ENCODE measurements at places on chromosomes 2 and 18.

DNA sequence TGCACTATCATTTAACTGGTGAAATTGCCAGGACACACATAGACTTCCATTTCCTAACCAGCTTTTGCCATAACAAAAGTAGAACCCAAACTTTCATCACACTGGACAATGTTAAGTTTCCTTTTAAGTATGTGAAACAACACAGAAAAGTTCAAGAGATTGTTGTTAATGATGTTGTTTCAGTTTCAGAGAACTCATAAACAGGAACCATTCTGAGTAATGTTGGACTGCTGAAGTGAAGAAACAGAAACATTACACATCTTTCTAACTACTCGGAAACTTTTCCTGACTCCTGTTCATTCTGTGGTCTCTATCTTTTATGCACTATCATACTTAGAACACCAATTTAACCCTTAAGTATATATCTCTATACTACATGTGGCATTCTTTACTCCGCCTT is 179.2 kb downstream of the RIT2 start:
- no peak for DNase-seq

- peak; percentile 20 for DNase-seq
Measured at GRCh38 chr18:35618696-35619095, 37.2 kb downstream of the GALNT1 start.

- no peak for DNase-seq
Measured at GRCh38 chr2:196711625-196712024, 72.1 kb downstream of the CCDC150 start.

GRCh38 chr2:119158563-119159347 is at the start of gene C1QL2:
Gene C1QL2, minus strand, starts transcription at chr2:119158751. Its CDS starts 482 bp downstream, at chr2:119158269.
- peak; percentile 55 for DNase-seq

- DNase-seq = peak; percentile 64
Measured at GRCh38 chr2:153477636-153478288, 800 bp downstream of the RPRM start.

- no peak for DNase-seq
Measured at GRCh38 chr2:121321476-121321875, 36.5 kb upstream of the TFCP2L1 start.

DNA sequence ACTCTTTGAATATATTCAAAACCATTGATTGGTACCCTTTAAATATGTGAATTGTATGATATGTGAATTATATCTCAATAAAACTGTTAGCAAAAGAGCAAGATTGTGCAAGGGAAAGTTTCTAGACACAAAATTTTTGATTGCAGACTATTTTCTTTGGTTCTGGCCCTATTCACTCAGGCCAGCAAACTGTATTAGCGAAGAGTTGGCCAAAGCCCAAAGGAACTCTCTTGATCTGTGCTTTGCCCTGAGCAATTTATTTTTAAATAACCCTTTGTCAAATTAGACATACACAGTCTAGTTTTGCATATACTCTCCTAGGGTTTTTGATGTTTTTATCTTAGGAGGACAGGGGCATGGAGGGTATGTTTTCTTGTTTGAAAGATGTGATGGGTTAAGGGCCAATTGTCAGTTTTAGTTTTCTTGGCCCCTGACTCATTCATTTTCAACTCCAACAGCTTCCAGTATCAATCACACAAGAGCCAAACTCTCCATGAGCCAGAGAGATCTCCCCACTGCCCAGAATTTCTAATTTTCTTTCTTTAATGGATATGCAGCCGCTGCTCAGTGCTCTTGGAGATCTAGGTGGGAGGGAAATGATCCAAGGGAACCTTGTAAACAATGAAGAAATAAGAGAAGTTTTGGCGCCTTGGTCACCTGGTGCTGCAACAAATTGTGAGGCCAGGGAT is 231.5 kb downstream of the SRBD1 start:
- no peak for DNase-seq

DNA sequence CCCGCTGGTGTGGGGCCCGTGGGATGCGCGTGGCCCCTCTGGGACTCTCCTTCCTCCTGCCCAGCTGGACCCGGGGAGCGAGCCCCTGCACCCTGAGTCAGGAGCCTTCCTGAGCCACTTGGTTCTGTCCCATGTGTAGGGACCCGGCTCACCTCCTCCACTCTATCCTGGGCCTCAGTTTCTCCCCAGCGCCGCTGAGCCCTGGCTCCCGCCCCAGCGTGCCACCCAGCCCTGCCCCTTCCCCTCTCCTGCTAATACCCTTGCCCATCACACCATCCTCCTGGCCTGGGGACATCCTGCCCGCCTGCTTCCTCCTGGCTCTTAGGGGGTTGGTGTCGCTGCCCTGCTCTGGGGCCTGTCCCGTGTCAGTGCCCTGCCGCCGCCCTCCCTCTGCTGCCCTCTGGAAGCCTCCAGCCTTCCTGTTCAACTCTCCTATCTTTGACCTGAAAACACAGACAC is 24.8 kb downstream of the GPC1 start:
- DNase-seq = no peak

DNA sequence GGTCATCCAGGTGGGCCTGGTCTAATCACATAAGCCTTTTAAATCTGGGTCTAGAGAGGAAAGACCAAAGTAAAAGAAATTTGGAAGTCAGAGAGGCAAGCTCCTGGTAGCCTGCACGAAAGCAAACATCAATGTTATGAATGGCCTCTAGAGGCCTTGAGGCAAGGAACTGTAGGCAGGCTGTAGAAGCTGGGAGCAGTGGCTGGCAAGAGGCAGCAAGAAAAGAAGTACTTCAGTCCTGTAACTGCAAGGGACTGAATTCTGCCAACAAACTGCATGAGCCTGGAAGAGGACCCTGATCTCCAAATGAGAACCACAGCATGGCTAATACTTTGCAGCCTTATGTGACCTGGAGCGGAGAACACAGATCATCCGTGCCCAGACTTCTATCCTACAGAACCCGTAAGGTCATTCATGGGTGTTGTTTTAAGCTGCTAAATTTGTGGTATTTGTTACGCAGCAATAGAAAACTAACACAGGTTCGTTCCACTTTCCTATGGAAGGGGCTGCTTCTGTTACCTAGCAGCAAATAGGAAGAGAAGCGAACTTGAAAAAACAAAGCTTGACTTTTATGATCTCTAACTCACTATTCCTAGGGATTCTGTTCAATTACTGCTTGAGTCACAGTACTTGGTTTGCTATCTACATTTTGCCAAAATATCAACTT is 1.2 kb downstream of the IMMT start:
- peak; percentile 38 for DNase-seq

DNA sequence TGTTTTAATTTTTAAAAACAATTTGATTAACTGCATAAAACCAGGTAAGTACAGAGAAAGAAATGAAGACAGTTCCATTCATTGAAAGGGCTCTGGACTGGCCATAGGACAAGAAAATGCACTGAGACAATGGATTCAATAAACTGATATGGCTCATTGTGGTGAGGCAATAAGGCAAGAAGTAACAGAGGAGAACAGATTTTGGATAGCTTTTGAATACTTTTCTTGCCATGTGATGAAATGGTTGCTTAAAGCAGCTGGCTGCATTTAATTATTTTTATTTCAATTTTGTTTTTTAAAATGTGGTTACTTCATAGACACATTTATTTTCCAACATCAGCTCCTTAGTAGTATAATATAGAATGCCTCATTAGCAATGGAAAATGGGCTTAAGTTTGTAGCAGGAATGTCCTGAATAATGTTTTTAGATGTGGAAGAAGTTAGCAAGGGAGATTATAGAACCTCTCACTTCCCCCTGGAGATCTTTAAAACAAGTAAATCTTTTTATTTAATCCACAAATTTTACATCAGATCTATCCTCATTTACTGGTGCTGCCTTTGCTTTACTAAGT is 646.9 kb upstream of the ZEB2 start:
- no peak for DNase-seq

GRCh38 chr2:144240656-144241339 is 279.1 kb downstream of the ZEB2 start:
- DNase-seq = no peak

All from NCI-H82 (cell line).